ENCODE measurements at places on chromosomes 2 and 18.

DNA sequence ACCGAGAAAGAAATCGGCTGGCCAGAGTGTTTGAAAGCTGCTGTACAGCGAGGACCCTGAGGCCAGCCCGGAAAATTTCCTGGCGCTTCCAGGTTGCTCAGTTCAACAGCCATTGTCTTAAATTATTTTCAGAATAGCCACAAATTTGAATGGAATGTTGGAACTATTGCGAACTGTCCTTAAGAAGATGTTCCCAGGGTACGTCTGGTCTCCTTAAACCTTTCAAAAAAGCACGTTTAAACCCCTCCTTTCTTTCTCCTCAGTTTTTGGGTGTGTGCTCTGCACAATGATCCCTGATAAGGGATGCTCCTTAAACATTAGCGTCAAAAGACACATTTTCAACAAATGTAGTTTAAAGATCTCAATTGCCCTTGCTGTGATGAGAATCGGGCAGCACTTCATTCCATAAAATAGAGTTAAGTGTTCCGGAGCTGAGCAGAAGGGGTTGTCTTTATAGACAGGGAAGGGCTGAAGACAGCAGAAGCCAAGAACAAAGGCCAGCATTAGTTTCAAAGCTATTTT lies 14.5 kb upstream of the LPIN2 start:
- H3K27ac ChIP-seq: no peak overlapping the region
- no peaks in the 10 kb centered on the region for H3K4me1 ChIP-seq
- no peaks in the 10 kb centered on the region for H3K27me3 ChIP-seq
- H3K36me3 ChIP-seq: no peaks in the 10 kb centered on the region

- no peaks in the 10 kb centered on the region for H3K36me3 ChIP-seq
- H3K27me3 ChIP-seq: no peaks in the 10 kb centered on the region
- no peak for DNase-seq
- H3K4me1 ChIP-seq: no peaks in the 10 kb centered on the region
Measured at GRCh38 chr2:31239593-31240177, 5.7 kb downstream of the EHD3 start.

GRCh38 chr2:165295643-165296042 lies 56.4 kb downstream of the SCN2A start:
- no peak overlapping the region for H3K4me3 ChIP-seq
- H3K27me3 ChIP-seq: no peaks in the 10 kb centered on the region
- no peaks in the 10 kb centered on the region for H3K36me3 ChIP-seq
- H3K27ac ChIP-seq: no peak overlapping the region
- DNase-seq: no peak

DNA sequence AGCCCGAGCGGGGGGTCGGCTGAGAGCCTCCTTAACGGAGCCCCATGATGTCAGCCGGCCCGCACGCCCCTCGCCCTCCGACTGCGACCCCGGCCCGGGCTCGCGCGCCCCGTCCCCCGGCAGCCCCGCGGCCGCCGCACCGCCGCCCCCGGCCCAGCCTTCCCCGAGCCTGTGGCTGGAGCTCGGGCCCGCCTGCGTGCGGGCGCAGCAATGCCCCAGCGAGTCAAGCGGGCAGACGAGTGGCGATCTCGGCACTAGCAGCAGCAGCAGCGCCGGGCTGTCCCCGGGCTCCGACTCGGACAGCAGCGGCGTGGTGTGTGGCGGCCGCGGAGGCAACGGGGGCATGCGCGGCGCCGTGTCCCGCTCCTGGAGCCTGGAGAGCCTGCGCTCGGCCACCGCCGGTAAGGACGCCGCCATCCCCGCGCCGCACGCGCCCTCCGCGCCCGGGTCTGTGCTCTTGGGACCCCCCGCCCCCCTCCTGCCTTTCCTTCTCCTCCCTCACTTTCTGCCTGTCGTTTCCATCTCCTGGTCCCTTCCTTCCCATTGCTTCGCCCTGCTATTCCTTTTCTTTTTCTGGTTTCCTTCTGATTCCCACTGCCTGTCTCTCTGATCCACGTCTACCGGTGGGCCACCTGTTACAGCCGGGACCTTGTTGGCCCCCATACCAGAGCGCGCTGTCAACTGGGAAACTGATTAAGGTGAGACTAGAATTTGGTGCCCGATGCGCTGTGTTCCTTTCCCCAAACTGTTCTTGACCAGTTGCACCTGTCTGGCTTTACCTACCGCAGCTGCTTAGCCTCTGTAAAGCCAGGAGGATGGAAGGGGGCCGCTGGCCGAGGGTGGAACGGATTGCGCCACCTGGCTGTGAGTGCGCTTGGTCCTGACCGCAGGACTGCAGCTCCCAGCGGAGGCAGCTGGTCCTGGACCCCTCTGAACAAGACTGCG lies 127.4 kb downstream of the ARHGEF4 start:
- H3K27ac ChIP-seq: no peak overlapping the region
- H3K4me3 ChIP-seq: no peak overlapping the region
- no peaks in the 10 kb centered on the region for H3K36me3 ChIP-seq
- peaks cover 3% of the 10 kb centered on the region for H3K4me1 ChIP-seq
- no peak for DNase-seq

GRCh38 chr2:127106457-127106990 lies 430 bp downstream of the BIN1 start:
- H3K4me3 ChIP-seq: peak overlapping the region; percentile 88
- no peaks in the 10 kb centered on the region for H3K36me3 ChIP-seq
- peaks cover 9% of the 10 kb centered on the region for H3K27me3 ChIP-seq
- no peak overlapping the region for H3K27ac ChIP-seq
- H3K4me1 ChIP-seq: peaks cover 13% of the 10 kb centered on the region

DNA sequence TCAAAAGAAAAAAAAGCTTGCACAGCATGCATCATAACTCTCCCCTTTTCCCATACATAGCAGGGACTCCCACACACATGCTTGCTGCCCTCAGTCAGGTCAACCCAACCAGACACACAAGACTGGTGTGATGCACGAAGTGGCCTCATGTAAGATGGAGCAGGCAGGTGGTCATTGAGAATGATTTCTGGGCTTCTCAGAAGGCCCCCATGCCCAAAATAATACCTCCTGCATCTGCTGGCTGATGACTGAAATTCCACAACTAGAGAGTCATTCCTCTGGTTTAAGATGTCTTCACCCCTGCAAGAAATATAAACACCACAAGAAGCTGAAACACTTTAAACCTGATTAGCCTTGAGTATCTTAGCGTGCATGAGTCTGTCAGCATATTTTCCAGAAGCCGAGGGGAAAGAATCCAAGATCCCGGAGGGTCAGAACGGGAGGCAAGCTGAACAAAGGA lies 131.1 kb downstream of the AFF3 start:
- no peaks in the 10 kb centered on the region for H3K36me3 ChIP-seq
- H3K4me1 ChIP-seq: no peaks in the 10 kb centered on the region
- no peak overlapping the region for H3K4me3 ChIP-seq
- H3K27ac ChIP-seq: no peak overlapping the region

- H3K4me1 ChIP-seq: peaks cover 84% of the 10 kb centered on the region
- H3K27me3 ChIP-seq: no peaks in the 10 kb centered on the region
- peak overlapping the region; percentile 54 for H3K27ac ChIP-seq
- H3K4me3 ChIP-seq: no peak overlapping the region
- DNase-seq: no peak
Measured at GRCh38 chr2:30254685-30255001, 23.3 kb downstream of the LBH start.

All from effector memory CD4-positive, alpha-beta T cell (primary cell).